Stomach (tissue), 19 donors: ENCODE measurements at places on chromosomes 12 and 14.

GRCh38 chr12:14399871-14400270 lies 34.4 kb downstream of the ATF7IP start:
- DNase-seq = no peak
- H3K4me3 ChIP-seq = no peak overlapping the region
- H3K27ac ChIP-seq = no peak overlapping the region
- H3K36me3 ChIP-seq = no peaks in the 10 kb centered on the region

- no peaks in the 10 kb centered on the region for H3K27me3 ChIP-seq
- H3K36me3 ChIP-seq = peaks cover 56% of the 10 kb centered on the region
- no peak overlapping the region for H3K27ac ChIP-seq
- DNase-seq = peak; percentile 6
- H3K4me3 ChIP-seq = no peak overlapping the region
Measured at GRCh38 chr14:64060648-64061096, 207.9 kb downstream of the SYNE2 start.

DNA sequence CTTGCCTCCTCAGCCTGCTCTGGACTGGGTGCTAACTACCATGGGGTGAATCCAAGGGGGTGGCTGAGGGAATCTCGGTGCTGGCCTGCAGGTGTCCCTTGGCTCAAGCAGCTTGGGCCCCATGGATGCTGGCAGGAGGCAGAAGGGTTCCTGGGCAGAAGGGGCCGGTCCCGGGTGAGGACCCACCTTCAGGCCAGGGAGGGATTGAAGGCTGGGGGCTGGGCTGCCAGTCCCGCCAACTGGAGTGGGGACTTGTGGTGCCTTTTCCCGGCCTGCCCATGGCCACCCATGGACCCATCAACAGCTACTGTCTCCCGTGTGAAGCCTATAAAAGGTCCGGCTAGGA lies 550.1 kb downstream of the SLC6A15 start:
- no peaks in the 10 kb centered on the region for H3K4me1 ChIP-seq
- no peak overlapping the region for H3K4me3 ChIP-seq

DNA sequence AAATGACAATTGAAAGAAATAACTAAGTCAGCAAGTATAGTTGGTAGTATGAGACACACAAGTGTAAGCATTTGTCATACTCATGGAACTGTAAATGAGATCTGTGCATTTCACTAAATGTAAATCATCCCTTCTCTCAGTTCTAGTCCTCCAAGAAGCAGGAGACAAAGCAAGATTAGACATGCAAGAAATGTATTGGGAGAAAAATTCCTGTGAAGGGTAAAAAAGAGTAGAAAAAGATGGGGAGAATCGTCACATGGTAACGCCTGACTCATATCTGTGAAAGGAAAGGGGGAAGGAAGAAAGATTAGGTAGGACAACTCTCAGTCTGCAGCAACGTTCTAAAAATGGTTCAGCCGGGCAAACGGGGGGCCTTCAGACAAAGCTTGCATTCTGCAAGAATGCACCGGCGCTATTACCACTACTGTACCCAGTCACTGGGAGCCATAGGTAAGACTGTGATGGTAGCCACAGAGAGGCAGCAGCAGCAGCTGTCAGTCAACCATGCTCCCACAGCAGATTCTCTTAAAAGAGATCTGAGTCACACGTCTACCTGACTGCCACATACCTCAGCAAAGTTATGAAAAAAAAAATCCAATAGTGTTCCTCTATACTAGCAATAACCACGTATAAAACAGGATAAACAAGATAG lies 18.0 kb upstream of the RFX4 start:
- H3K4me3 ChIP-seq = no peak overlapping the region
- no peak for DNase-seq
- H3K27me3 ChIP-seq = no peaks in the 10 kb centered on the region

DNA sequence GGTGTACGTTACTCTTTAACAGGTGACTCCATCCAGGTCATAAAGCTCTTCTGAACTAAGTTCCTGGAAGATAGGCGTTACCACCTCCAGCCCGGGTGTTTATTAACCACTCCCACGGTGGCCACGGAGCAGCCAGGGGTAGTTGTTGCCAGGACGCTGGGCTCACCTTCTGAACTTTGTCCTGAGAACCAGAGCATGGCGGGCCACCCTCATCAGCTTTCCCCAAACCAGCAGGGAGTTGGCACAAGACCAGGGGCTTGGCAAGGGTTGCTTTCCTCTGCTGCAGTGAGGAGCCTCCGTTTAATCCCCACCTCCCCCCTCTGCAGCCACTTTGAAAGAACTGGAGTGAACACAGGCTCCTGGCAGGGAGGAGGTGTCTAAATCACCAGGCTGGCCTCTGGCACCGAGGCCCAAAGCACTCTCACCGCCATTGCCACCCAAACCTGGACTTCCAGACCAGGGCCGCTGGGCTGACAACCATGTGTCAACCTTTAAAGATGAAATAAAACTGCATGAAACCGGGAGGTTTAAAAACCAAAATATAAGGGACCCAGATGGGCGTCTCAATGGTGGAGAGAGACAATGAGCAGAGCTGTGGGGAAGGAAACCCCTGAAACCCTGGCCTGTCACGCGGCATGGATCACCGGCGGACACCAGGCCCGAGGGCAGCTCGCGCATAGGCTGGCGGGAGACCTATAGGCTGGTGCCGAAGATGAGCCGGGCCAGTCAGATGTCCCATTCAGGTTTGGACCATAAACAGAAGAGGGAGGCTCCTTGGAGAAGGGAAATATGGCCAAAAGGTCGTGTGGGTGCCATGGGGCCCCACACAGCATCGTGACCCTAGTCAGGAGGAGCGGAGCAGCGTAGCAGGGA lies 30.9 kb upstream of the TDRD9 start:
- peaks cover 32% of the 10 kb centered on the region for H3K4me1 ChIP-seq
- H3K27ac ChIP-seq = peak overlapping the region; percentile 68
- H3K36me3 ChIP-seq = no peaks in the 10 kb centered on the region
- peaks cover 4% of the 10 kb centered on the region for H3K27me3 ChIP-seq

- H3K27me3 ChIP-seq = no peaks in the 10 kb centered on the region
- no peaks in the 10 kb centered on the region for H3K36me3 ChIP-seq
- H3K27ac ChIP-seq = no peak overlapping the region
Measured at GRCh38 chr12:30088259-30088995, 304.7 kb upstream of the TMTC1 start.

- H3K36me3 ChIP-seq = peaks cover 95% of the 10 kb centered on the region
- peak overlapping the region; percentile 20 for H3K27ac ChIP-seq
- DNase-seq = no peak
- no peak overlapping the region for H3K4me3 ChIP-seq
- no peaks in the 10 kb centered on the region for H3K4me1 ChIP-seq
- H3K27me3 ChIP-seq = no peaks in the 10 kb centered on the region
Measured at GRCh38 chr12:50196537-50196936, 29.4 kb upstream of the CERS5 start.

GRCh38 chr12:29921307-29921706 lies 137.6 kb upstream of the TMTC1 start:
- no peaks in the 10 kb centered on the region for H3K27me3 ChIP-seq
- no peak overlapping the region for H3K27ac ChIP-seq
- H3K36me3 ChIP-seq = no peaks in the 10 kb centered on the region
- peak; percentile 1 for DNase-seq

DNA sequence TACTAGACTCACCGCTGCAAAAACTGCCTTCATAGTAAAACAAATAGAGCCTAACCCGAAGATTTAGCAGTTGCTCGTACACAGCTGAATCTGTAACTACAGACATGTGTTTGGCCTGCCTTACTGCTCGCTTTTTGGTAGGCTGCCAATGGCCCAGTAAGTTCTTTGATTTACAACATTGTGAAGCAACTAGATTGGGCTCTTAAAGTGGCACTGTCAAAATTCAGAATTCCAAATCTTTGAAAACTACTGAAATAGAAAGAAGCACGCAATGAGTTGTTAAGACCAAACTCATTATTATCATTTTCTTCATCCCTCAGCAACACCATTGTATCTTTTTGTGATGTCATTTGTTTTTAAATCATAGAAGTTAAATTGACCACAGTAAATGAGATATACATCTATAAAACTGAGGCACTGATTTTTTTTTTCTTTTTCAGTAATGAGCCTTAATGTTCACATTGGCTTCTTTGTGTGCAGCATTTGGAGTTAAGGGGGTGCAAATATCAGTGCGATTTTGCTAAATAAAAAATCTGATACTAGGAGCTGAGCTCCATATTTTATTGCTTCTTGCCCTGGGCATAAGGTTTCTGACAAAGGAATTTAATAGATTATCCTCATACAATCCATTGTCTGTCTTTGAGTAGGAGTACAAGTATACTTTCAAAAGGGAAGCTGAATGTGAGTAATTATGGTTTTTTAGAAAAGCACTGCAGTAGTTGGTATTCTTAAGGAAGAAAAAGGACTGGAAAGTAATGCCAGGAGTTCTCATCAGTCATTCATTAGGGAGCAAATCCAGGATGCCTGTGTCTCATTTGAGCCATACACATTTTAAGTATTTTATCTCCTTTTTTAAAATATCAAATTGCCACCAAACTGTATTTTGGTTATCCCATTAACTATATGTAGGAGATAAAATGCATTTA lies 138.5 kb downstream of the KICS2 start:
- H3K36me3 ChIP-seq = peaks cover 7% of the 10 kb centered on the region
- H3K4me1 ChIP-seq = peaks cover 24% of the 10 kb centered on the region
- no peaks in the 10 kb centered on the region for H3K27me3 ChIP-seq
- H3K4me3 ChIP-seq = no peak overlapping the region
- peak overlapping the region; percentile 82 for H3K27ac ChIP-seq

DNA sequence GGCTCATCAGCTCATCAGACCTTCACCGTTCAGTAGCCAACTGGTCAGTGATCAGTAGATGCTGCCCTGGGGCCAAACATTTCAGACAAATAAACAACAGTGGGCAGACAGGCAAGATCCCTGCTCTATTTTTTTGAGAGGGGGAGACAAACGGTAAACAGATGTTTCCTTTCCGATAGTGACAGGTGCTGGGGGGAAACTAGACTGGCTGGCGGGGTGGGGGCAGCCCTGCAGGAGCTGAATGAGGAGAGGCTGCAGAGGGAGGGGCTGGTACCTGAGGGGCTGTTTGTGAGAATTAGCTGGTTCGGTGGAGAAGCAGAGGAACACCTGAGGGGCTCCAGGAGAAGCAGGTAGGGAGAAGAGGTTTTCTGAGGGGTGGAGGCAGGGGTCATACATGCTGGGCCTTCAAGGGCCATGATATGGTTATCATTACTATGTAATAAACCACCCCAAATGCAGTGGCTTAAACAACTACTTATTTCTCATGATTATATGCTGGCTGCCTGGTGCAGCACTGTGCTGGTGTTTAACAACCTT lies 8.2 kb upstream of the GOLGA3 start:
- no peak for DNase-seq
- H3K27ac ChIP-seq = no peak overlapping the region
- H3K36me3 ChIP-seq = peaks cover 79% of the 10 kb centered on the region
- H3K4me3 ChIP-seq = no peak overlapping the region

DNA sequence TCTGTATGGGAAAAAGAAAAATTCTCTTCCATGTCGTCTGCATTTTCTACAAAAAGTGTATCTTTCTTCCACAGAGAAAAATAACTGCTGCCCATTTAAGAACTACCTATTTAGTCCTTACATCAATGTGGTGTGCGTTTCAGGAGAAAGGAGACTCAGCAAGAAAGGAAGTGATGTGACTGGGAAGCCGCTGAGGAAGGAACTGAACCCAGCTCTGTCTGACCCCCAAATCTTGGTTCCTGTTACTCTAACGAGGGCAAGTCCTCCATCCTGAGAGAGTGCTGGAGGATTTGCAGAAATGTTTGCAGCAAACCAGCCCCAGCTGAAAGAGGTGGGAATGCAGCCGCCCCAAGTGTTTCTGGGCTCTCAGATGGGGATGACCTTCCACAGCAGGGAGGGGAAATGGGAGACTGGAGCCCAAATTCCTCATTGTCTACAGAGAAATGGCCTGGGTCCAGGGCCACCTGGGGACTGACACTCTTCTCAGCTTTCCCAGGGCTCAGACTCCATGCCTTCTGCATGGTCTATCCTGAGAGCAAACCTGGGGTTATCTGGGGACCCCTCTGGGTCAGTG lies 6.7 kb upstream of the MLEC start:
- DNase-seq = no peak
- no peak overlapping the region for H3K4me3 ChIP-seq
- H3K27ac ChIP-seq = no peak overlapping the region
- no peaks in the 10 kb centered on the region for H3K36me3 ChIP-seq

- no peak overlapping the region for H3K27ac ChIP-seq
- no peaks in the 10 kb centered on the region for H3K27me3 ChIP-seq
- no peak overlapping the region for H3K4me3 ChIP-seq
Measured at GRCh38 chr12:53227836-53228235, 4.2 kb downstream of the RARG start.

DNA sequence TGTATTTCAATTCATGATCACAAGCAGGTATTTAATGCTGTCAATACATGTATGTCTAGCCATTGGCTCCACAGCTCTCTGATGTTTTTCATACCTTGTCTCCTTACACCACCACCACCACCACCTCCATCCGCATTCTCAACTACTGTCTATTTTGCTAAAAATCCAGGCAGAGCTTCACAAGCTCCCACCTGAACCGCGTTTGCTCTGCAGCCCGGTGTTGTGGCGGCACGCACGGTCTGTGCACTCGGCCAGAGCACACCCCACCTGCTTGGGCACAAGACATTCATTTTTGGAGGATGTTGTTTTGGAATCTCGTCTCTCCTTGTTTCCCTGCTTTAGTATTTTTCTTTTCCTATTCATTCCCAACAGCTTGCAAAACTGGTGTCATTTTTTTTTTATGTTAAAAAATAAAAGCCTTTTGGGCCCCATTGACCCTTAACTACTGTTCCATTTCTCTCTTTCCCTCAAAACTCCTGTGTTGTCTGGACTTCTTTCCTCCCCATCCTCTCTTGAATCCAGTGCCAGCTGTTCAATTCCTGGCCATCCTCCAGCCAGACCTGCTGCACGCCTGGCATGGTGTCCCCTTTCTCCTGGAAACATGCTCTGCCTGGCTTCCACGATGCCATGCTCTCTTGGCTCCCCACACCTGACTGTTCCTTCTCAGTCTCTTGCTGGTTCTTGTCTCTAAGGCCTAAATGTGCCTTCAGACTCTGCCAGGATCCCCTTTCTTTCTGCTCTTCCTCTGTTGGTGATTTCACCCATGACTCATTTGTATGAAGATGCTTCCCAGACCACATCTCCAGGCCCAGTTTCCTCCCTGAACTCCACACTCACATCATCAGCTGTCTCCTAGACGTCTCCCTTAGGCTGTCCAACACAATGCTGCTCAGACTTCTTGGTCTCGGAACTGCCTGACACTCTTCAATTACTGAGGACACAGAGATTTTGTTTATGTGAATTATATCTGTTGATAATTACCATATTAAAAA lies 37.9 kb downstream of the PIWIL1 start:
- DNase-seq = no peak
- H3K4me3 ChIP-seq = no peak overlapping the region
- no peaks in the 10 kb centered on the region for H3K27me3 ChIP-seq

- H3K27me3 ChIP-seq = no peaks in the 10 kb centered on the region
- no peak overlapping the region for H3K4me3 ChIP-seq
- no peak overlapping the region for H3K27ac ChIP-seq
- peak; percentile 38 for DNase-seq
- no peaks in the 10 kb centered on the region for H3K36me3 ChIP-seq
- H3K4me1 ChIP-seq = no peaks in the 10 kb centered on the region
Measured at GRCh38 chr14:66395300-66395699, 90.9 kb upstream of the CCDC196 start.

DNA sequence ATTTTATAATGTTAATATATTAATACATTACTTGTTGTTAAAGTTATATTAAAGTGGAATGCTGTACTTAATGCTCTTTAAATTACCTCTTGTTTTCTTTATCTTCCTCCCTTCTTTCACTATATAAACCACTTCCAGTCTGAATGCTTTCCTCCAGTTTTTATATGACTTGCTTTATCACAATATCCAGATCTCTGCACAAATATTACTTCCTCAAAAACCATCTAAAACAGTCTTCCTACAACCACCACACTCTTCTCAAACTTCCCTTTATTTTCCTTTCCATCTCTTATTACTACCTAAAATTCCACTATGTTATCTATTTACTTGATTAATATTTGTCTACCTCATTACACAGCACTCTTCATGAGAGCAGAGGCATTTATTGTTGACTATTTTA lies 956.6 kb downstream of the LRFN5 start:
- H3K27ac ChIP-seq = no peak overlapping the region
- H3K4me1 ChIP-seq = no peaks in the 10 kb centered on the region
- no peak for DNase-seq
- H3K36me3 ChIP-seq = no peaks in the 10 kb centered on the region
- no peak overlapping the region for H3K4me3 ChIP-seq
